Lung (tissue), 17 donors: ENCODE measurements at places on chromosomes 5 and 9. TPM values are rescaled to one million over a fixed set of nuclear protein-coding genes. Genes with fewer than 3 reads are reported as not detected.

DNA sequence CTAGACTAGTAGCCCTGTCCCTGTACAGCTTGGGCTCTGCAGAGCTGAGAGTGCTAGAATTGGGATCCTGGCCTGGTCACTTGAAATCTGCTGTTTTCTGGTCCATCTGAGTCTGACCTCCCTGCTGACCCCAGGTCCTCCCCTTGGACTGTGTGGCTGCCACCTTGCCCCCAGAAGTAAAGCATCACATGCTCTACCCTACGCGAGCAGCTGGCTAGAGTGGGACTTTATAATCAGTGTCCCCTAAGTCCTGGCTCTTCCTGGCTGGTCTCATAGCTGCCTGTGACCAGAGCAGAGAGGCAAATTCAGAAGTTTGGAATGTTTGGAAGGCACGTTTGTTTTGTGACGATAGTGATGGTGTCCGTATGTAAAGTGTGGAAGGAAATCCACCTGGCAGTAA is 81.0 kb downstream of the ARHGEF28 start:
- no peak for DNase-seq

DNA sequence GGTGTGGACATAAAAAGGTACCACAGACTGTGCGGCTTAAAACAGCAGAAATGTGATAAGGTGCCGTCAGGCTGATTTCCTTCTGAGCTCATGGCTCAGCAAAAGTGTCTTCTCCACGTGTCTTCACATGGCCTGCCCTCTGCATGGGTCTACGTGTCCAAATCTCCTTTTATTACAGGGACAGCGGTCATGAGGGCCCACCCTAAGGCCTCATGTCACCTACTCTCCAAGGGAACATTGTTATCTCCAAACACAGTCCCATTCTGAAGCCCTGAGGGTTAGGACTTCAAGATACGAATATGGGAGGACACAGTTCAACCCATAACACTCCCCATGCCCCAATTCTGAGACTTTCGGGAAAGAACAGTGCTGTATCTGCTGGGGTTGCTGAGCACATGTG is 35.2 kb downstream of the COL23A1 start:
- DNase-seq = no peak

GRCh38 chr9:137301081-137301947 is 757 bp downstream of the NRARP start:
- peak; percentile 79 for DNase-seq

The SLC34A3 gene
- 0.03 TPM for polyA plus RNA-seq
